ENCODE measurements at places on chromosomes 1 and 21. TPM values are rescaled to one million over a fixed set of nuclear protein-coding genes. Genes with fewer than 3 reads are reported as not detected.

The GUCA2B gene
- not detected for total RNA-seq

The CFH gene
- not detected for total RNA-seq

DNA sequence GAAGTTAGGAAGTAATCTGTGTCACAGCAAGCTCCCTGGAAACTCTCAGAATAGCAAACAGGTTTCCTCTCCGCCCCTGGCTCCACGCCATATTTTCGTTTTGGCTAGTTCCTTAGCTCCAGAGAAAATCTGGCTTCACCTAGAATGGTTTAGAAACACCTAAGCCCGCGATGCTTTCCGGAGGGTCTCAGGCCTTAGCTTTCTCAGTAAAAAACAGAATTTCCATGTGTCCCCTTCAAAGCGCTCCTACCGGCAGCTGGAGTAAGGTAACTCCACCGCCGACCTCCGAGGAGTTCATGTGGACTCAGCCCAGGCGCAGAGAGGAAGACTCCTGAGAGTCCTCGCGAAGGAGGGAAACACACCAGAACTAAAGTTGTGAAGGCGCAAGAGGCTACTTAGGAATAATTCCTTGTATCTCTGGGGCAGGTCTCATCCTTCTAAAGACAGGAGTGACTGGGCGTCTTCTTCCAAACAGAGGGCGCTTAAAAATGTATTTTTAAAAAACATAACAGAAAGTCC is 406 bp downstream of the KIAA0040 start:
- DNase-seq = peak; percentile 60

DNA sequence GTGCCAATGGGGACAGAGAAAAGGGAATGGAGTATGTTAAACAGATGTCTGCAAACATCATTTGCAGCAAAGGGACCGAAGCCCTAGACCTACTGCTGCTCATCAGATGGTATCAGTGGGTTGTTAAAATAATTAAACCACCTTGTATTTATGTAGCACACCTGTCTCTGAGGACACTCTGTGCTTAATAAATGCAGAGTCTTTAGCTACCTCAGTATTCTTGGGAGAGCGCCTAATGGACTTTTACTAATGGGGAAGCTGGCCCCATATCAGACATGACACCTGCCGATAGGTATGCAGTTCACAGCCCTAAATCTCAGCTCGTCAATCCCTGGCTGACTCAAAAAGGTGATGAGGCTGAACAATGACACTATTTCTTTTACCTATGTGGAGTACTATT is 54.4 kb downstream of the SYT6 start:
- no peak for DNase-seq

GRCh38 chr1:211472724-211473123 is 19.2 kb downstream of the RD3 start:
- no peak for DNase-seq

- no peak for DNase-seq
Observed at GRCh38 chr1:157105988-157106812, 6.6 kb upstream of the ETV3L start.

DNA sequence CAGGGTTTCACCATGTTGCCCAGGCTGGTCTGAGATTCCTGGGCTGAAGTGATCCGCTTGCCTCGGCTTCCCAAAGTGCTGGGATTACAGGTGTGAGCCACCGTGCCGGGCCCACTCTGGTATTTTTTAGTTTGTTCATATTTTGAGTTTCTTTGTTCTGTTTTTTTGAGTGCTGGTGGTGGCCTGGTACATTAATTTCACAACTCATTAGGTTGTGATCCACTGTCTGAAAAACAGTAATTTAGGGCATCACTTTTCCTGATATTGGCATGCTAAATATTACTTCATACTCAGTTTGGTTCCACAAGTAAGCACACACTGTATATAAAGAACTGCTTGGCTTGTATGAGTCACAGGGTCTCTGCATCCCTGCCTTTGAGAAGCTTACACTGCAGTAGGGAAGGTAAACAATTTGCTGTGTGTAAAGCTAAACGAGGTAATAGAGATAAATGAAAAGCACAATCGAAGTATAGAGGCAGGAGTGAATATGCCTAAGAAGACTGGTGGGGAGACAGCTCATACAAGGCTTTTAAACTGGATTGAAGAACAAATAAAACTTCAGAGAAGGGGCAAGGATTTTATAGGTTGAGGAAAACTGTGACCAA is 7.7 kb downstream of the SNX27 start:
- DNase-seq = no peak
